Activated T-cell treated with anti-CD3 and anti-CD28 coated beads for 4 hours (primary cell): ENCODE measurements at places on chromosomes 1 and 21.

DNA sequence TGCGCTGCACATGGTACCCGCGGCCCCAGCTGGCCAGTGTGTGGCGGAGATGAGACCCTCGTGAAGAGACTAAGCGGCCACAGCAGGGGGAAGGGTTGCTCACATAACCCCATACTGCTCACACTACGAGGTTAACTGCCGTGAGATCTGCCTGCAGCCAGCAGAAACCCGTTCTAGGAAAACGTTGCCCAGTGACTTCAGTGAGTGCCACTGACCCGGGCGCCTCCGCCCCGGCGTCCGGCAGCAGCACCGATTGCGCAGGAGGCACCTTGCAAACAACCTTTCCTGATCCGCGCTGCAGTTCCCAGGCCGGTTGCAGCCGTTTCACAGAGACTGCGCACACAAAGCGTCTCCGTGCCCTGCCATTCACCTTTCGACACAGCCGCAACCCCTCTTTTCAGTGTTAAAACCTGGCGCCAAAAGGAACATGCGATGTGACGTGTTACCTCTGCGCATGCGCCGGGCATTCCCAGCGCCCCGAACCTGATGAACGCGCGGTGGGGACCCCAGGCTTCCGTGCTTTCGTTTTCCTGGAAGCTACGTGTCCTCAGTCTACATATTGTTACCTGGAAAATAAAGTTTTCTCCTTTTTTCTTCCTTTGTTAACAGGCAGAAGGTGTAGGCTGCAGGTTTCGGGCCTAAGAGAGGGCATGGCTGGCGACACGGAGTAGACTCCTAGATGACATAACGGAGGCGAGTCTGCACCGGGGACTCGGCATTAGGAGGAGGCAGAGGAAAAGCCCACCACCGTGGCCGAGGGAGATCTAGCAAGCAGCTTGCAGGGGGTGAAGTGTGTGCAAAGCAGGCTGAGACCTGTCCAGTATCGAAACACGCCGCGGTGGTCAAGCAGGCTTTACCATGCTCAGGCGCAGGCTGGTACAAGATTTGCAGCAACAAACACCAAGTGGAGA, 8.9 kb downstream of the VPS26C start:
- DNase-seq, result peak; percentile 55

GRCh38 chr1:116309090-116309870, 63.8 kb upstream of the ATP1A1 start:
- no peak for DNase-seq

DNA sequence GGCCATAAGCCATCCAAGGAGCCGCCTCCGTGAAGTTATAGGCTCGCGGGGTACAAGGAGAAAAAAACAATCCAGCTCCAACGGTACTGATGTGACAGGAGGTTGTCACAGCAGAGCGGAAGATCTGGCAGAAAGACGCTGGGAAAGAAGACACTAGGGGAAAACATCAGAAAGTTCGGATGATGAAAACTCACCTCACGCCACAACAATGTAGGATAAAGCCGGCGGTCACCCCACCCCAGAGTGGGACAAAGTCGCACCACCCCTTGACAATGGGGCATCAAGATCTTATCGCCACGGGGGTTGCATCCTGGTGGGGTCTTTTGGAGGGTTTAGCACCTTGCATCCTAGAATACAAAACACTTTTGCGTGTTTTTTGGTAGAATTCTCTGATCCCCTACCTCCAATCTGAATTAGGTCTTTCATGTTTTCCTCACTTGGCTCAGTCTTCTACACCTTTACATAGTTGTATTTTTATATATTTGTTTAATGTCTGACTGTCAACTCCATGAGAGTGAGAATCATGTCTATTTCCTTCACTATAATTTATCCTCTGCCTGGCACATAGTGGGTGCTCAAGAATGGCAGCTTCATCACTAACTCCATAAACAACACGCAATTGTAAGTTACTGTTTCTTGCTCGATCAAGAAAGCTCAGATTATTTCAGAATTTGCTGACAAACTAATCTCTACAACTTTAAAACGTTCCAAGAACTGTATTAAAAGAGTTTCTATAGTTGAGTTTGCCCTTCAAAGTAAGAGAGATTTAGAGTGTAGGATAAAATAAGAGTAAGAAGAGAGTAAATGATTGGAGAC, 611 bp upstream of the ZSWIM5 start:
- no peak for DNase-seq

GRCh38 chr1:226548256-226549093, at the start of gene STUM:
TSS of gene STUM (plus strand) at chr1:226548764. CDS start at chr1:226548905, 141 bp downstream.
- no peak for DNase-seq

DNA sequence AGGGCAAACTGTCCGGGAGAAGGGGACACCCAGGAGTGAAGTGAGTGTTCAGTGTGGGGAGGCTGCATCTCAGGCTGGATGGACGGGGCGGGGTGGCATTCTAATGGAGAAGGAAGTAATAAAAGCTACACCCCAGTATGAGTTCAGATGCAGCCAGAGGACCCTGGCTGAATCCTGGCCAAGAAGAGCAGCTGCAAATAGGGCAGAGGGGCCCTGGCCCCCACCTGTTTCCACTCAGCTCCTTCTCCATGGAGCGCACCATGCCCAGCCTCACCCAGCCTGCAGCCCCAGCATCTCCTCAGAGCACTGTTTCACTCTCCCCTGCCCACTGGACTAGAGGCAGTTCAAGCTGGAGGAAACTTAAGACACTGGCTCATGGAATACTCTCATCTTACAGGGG, 46.4 kb downstream of the KCND3 start:
- DNase-seq, result no peak
